Left colon (tissue), 2 donors: ENCODE measurements at places on chromosomes 1 and 21.

GRCh38 chr1:53573931-53574330, 114.7 kb downstream of the DMRTB1 start:
- no peak for DNase-seq

DNA sequence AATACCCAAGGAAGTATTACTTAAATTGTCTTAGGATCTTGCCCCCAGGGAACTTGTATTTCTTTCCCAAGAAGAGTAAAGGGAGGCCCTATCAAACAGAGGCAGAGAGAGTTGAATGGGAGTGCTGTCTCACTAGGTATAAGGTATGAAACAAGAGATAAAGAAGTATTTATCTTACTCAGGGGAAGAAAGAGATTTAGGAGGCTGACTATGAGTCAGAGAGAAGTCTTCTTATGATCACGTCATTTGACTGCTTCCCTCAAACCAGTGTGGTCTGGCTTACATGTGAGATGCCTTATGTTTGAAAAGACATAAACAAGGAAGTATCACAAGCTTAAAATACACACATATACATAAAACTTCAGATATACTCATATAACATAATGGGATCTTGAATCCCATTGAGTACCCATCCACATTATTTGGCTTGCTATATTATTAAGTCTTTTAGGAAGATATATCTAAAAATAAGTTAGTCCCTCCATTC, 29.6 kb downstream of the DUSP10 start:
- DNase-seq: no peak

- DNase-seq: no peak
Measured at GRCh38 chr1:65772607-65773006, 20.1 kb upstream of the PDE4B start.

DNA sequence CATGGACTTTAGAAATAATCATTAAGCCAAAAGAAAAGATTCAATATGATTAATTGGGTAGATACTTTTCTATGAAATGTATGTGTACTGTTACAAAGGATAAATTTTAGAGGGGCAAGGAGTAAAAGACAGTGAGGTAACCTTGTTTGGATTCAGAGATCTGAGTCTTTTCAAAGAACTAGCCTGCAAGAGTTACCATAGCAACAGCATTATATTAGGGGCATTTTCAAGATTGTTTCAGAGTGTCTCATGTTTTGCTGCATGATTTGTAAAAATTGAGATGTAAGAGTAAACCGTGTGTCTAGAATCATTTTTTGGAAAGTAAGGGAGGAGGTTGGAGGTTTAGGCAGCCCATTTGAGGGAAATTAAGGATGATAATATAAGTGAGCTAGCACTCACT, 70.6 kb upstream of the KIAA1614 start:
- DNase-seq: no peak

GRCh38 chr1:71592646-71593274, 511.9 kb upstream of the ZRANB2 start:
- DNase-seq: no peak

DNA sequence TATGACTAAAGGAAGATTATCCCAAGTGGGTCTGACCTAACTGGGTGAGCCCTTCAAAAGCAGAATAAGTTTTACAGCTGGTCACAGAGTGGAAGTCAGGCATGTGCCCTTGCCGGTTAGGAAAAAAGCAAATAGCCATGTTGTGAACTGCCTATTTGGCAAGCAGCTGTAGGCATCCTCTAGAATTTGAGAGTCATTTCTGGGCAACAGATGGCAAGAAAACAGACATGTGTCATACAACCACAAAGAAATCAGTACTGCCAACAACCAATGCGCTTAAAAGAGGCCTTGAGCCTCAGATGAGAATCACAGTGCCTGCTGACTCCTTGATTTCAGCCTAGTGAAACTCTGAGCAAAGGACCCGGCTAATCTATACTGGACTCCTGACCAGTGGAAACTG, 26.8 kb downstream of the LRRC53 start:
- no peak for DNase-seq
